ENCODE measurements at places on chromosomes 13 and 19.
A peak's percentile ranks its signal among the peaks of the same experiment; 100 is the strongest.

- peaks cover 23% of the 10 kb centered on the region for H3K4me1 ChIP-seq
- no peak overlapping the region for H3K4me3 ChIP-seq
- H3K27ac ChIP-seq = peak overlapping the region; percentile 73
- DNase-seq = peak; percentile 78
- H3K27me3 ChIP-seq = no peaks in the 10 kb centered on the region
- H3K36me3 ChIP-seq = no peaks in the 10 kb centered on the region
Observed at GRCh38 chr19:34269968-34270621, 15.7 kb downstream of the GARRE1 start.

DNA sequence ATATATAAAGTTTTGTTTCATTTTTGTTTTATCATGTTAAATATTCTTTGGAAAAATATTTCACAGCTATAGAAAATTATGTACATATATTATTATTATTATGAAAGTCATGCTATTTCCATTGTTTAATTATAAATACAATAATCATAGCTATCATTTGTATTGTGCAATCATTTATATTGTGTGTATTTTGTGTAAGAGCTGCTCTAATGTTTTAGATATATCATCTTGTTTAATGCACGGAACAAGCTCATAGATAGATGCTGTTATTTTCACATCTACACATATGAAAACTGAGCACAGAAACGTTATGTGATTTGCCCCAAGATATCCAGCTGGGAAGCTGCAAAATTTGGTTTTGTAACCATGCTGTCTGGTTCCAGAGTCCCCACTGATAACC is 111.6 kb downstream of the GPC5 start:
- no peaks in the 10 kb centered on the region for H3K27me3 ChIP-seq
- H3K36me3 ChIP-seq = no peaks in the 10 kb centered on the region
- H3K27ac ChIP-seq = no peak overlapping the region
- H3K4me3 ChIP-seq = no peak overlapping the region
- H3K4me1 ChIP-seq = no peaks in the 10 kb centered on the region

DNA sequence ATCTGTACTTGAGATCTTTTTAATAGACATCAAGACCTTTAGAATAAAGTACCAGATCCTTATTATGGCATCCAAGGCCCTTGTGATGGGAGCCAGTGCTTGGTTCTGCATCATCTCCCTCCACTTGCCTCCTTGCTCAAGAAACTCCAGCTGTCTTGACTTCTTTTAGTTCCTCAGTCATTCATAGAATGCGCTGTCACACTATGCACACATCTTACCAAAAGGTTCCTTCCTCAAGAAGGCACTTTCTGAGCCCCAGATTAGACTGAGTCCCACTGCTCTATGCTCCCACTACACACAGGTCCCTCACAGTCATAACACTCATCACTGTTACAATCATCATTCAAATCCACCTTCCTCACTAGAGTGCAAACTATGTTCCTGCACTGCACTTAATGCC is 57.8 kb upstream of the ITM2B start:
- H3K36me3 ChIP-seq = no peaks in the 10 kb centered on the region
- DNase-seq = no peak
- H3K4me1 ChIP-seq = no peaks in the 10 kb centered on the region
- H3K4me3 ChIP-seq = no peak overlapping the region
- H3K27ac ChIP-seq = no peak overlapping the region

GRCh38 chr13:111460548-111461444 is 140.4 kb downstream of the TEX29 start:
- H3K4me3 ChIP-seq = no peak overlapping the region
- no peaks in the 10 kb centered on the region for H3K4me1 ChIP-seq
- peaks cover 70% of the 10 kb centered on the region for H3K27me3 ChIP-seq
- H3K27ac ChIP-seq = no peak overlapping the region
- DNase-seq = peak; percentile 31

GRCh38 chr19:53461866-53462265 is 5.7 kb upstream of the ZNF813 start:
- H3K4me1 ChIP-seq = no peaks in the 10 kb centered on the region
- no peaks in the 10 kb centered on the region for H3K27me3 ChIP-seq
- H3K36me3 ChIP-seq = peaks cover 20% of the 10 kb centered on the region
- H3K27ac ChIP-seq = no peak overlapping the region

GRCh38 chr13:77902319-77902963 is 16.2 kb downstream of the EDNRB start:
- no peak overlapping the region for H3K4me3 ChIP-seq
- DNase-seq = peak; percentile 9
- H3K27me3 ChIP-seq = no peaks in the 10 kb centered on the region
- H3K27ac ChIP-seq = no peak overlapping the region

GRCh38 chr13:46374710-46375109 is 12.3 kb downstream of the RUBCNL start:
- H3K4me1 ChIP-seq = no peaks in the 10 kb centered on the region
- no peak overlapping the region for H3K27ac ChIP-seq
- no peaks in the 10 kb centered on the region for H3K36me3 ChIP-seq
- H3K27me3 ChIP-seq = no peaks in the 10 kb centered on the region

- H3K27ac ChIP-seq = no peak overlapping the region
- no peaks in the 10 kb centered on the region for H3K27me3 ChIP-seq
- no peak for DNase-seq
- no peak overlapping the region for H3K4me3 ChIP-seq
Observed at GRCh38 chr13:40192452-40192851, 474.0 kb downstream of the FOXO1 start.

GRCh38 chr19:21463449-21464105 is 41.8 kb upstream of the ZNF429 start:
- H3K27ac ChIP-seq = no peak overlapping the region
- no peaks in the 10 kb centered on the region for H3K4me1 ChIP-seq
- DNase-seq = peak; percentile 56
- peak overlapping the region; percentile 67 for H3K4me3 ChIP-seq
- H3K36me3 ChIP-seq = no peaks in the 10 kb centered on the region

GRCh38 chr13:110187641-110188161 is 119.3 kb downstream of the COL4A1 start:
- no peak overlapping the region for H3K4me3 ChIP-seq
- DNase-seq = peak; percentile 79
- H3K27me3 ChIP-seq = no peaks in the 10 kb centered on the region
- H3K4me1 ChIP-seq = peaks cover 12% of the 10 kb centered on the region

- no peaks in the 10 kb centered on the region for H3K27me3 ChIP-seq
- no peak overlapping the region for H3K4me3 ChIP-seq
- H3K27ac ChIP-seq = no peak overlapping the region
- DNase-seq = peak; percentile 57
- H3K4me1 ChIP-seq = no peaks in the 10 kb centered on the region
- peaks cover 50% of the 10 kb centered on the region for H3K36me3 ChIP-seq
Observed at GRCh38 chr19:11446652-11447301, 11.3 kb downstream of the PRKCSH start.

- no peak overlapping the region for H3K4me3 ChIP-seq
- no peaks in the 10 kb centered on the region for H3K36me3 ChIP-seq
- H3K4me1 ChIP-seq = no peaks in the 10 kb centered on the region
Observed at GRCh38 chr19:35977446-35978222, 17.4 kb upstream of the SDHAF1 start.

DNA sequence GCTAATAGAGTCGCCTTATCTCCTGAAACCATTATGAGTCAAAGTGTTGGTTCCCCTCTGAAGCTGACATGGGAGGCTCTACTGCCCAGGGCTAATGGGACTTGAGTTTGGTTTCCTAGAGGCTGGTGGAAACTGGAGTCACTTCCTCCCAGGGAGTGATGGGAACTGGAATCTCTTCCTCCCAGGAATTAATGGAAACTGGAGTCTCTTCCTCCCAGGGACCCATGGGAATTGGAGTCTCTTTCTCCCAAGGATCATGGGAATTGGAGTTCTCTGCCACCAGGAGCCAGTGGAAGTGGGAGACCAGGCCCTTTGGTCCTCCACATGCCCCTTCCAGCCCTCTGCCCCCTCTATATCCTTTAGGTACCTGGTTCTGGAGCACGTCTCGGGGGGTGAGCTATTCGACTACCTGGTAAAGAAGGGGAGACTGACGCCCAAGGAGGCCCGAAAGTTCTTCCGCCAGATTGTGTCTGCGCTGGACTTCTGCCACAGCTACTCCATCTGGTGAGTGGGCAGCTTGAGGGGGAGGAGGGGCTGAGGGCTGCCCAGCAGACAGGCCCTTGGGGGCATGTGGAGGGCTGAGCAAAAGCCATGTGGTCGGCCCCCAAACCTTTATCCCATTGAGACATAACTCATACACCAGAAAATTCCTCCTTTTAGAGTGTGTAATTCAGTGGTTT is 5.5 kb downstream of the BRSK1 start:
- no peaks in the 10 kb centered on the region for H3K36me3 ChIP-seq
- H3K27ac ChIP-seq = no peak overlapping the region
- DNase-seq = peak; percentile 30
- H3K27me3 ChIP-seq = no peaks in the 10 kb centered on the region

DNA sequence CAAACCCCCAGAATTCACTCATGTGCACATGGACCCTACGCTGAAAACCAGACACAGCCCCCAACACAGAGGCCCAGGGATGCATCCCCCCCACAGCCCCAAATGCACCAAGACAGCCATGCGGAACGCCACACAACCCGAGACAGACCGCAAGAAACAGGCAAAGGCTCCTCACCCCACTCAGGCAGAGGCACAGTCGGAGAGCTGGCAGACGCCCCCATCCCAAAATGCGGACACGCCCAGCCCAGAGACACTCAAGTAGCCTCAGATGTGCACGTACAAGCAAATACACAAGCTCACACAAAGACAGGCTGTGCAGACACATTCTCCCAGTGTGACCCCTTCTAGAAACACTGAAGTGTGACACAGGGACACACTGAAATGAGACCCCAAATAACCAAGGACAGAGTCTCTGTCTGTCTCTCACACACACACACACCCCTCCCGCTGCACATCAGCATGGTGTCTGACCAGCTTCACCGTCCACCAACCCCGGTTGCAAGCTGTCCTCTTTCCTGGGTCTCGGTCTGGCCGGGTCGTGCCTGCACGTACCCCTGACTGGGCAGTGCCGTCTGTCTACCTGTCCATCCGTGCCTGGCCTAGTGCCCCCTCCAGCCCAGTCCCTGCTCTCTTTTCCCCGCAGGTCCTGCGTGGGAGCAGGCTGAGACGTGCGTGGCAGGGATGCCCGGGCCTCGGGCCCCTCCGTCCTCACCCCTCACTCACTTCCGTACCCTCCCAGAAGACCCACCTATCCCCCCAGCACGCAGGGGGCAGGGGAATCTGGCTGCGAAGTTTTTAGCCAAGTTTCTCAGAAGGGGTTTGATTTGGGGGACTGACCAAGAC is 16.1 kb downstream of the ERFL start:
- H3K27me3 ChIP-seq = peaks cover 28% of the 10 kb centered on the region
- H3K36me3 ChIP-seq = no peaks in the 10 kb centered on the region
- no peak overlapping the region for H3K27ac ChIP-seq

GRCh38 chr19:38346837-38347236 is 11.2 kb downstream of the CATSPERG start:
- H3K4me3 ChIP-seq = no peak overlapping the region
- no peak for DNase-seq
- H3K36me3 ChIP-seq = no peaks in the 10 kb centered on the region
- H3K27ac ChIP-seq = no peak overlapping the region
- no peaks in the 10 kb centered on the region for H3K4me1 ChIP-seq

GRCh38 chr13:25329706-25330105 is 28.3 kb downstream of the NUP58 start:
- DNase-seq = peak; percentile 24
- no peak overlapping the region for H3K27ac ChIP-seq
- no peaks in the 10 kb centered on the region for H3K27me3 ChIP-seq
- H3K4me3 ChIP-seq = no peak overlapping the region

GRCh38 chr19:30476997-30477396 is 104.8 kb downstream of the ZNF536 start:
- DNase-seq = no peak
- H3K27ac ChIP-seq = no peak overlapping the region
- no peaks in the 10 kb centered on the region for H3K4me1 ChIP-seq
- H3K36me3 ChIP-seq = no peaks in the 10 kb centered on the region
